Activated T-helper 1 cell treated with anti-CD3 and anti-CD28 coated beads, Interleukin-2, amount 50 U/mL, for 16 hours (primary cell): ENCODE measurements at places on chromosomes 12 and 14.
A peak's percentile ranks its signal among the peaks of the same experiment; 100 is the strongest.

- no peak for DNase-seq
Measured at GRCh38 chr12:7162691-7163114, 26.8 kb upstream of the PEX5 start.

GRCh38 chr12:120851444-120851843 is 52.7 kb downstream of the SPPL3 start:
- no peak for DNase-seq

DNA sequence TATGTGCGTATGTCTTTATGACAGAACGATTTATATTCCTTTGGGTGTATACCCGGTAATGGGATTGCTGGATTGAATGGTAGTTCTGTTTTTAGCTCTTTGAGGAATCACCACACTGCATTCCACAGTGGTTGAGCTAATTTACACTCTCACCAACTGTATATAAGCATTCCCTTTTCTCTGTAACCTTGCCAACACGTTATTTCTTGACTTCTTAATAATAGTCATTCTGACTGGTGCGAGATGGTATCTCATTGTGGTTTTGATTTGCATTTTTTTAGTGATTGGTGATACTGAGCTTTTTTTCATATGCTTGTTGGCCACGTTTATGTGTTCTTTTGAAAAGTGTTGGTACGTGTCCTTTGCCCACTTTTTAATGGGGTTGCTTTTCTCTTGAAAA is 49.7 kb downstream of the FRS2 start:
- no peak for DNase-seq

- DNase-seq: peak; percentile 42
Measured at GRCh38 chr14:55103005-55103640, 25.9 kb upstream of the LGALS3 start.
